ENCODE measurements at places on chromosomes 2 and 18. TPM values are rescaled to one million over a fixed set of nuclear protein-coding genes. Genes with fewer than 3 reads are reported as not detected.

Gene TRIM43
- not detected for total RNA-seq

Gene HOXD10
- 11.9 TPM for total RNA-seq

Gene PLGLB1
- not detected for total RNA-seq

Gene GAL3ST2
- total RNA-seq, result 50.8 TPM

Gene ABCG5
- total RNA-seq, result not detected

Gene DLX1
- not detected for total RNA-seq

Gene MAL
- 3.7 TPM for total RNA-seq

Gene PSMD14
- 23.8 TPM for total RNA-seq

Gene SMARCAL1
- total RNA-seq, result 32.2 TPM

Gene FEV
- total RNA-seq, result not detected

DNA sequence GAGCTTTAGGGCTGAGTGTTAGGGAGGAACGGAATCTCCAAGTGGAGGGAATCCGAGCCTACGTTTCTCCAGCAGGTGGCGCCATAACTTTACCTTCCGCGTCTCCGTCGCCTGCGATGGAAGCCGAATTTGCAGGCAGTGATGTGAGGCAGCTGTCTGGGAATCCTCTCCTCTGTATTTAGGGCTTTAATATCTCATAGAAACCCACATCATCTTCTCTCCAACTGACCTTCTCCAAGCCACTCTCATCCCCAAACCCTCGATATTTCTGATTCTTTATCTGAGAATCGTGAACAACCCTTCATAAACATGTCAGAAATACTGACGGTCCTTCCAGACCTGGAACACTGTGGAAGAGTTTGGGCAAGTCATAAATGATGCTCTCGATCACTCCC is 27.5 kb downstream of the SIX2 start:
- no peak overlapping the region for H3K4me3 ChIP-seq
- H3K27ac ChIP-seq, result no peak overlapping the region
- peaks cover 56% of the 10 kb centered on the region for H3K27me3 ChIP-seq
- no peaks in the 10 kb centered on the region for H3K4me1 ChIP-seq

- no peaks in the 10 kb centered on the region for H3K36me3 ChIP-seq
- no peak overlapping the region for H3K4me3 ChIP-seq
- no peak for DNase-seq
- H3K27me3 ChIP-seq, result no peaks in the 10 kb centered on the region
- no peaks in the 10 kb centered on the region for H3K4me1 ChIP-seq
These were observed 150.2 kb upstream of the SPATS2L start for GRCh38 chr2:200156166-200156835.

GRCh38 chr2:145771525-145771924 is 1251.6 kb upstream of the ZEB2 start:
- DNase-seq, result no peak
- no peaks in the 10 kb centered on the region for H3K27me3 ChIP-seq
- no peaks in the 10 kb centered on the region for H3K36me3 ChIP-seq
- no peak overlapping the region for H3K27ac ChIP-seq
- no peaks in the 10 kb centered on the region for H3K4me1 ChIP-seq

GRCh38 chr2:142791335-142791734 is 86.1 kb upstream of the KYNU start:
- no peak overlapping the region for H3K4me3 ChIP-seq
- no peak for DNase-seq
- H3K36me3 ChIP-seq, result no peaks in the 10 kb centered on the region
- no peaks in the 10 kb centered on the region for H3K4me1 ChIP-seq
- H3K27ac ChIP-seq, result no peak overlapping the region

DNA sequence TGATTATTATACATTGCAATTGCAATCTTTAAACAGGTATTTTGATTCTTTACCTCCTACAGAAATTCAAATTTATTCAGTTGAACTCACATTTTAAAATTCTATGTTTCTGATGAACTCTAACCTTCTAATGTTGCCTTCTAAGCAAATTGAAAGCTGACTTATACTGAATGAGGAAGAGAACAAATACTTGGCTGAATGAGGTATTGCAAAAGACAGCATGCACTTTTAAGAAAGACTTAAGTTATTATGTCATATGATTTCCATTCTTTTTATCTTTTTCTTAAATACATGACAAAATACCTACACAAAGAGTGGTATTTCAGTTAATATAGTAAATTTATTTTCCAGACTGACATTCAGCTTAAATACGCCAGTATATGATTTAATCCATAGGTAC is 64.7 kb downstream of the FAM228A start:
- H3K4me3 ChIP-seq, result no peak overlapping the region
- H3K27me3 ChIP-seq, result no peaks in the 10 kb centered on the region
- peaks cover 21% of the 10 kb centered on the region for H3K36me3 ChIP-seq
- DNase-seq, result no peak
- H3K4me1 ChIP-seq, result no peaks in the 10 kb centered on the region

GRCh38 chr2:130263606-130264005 is 65.4 kb upstream of the TUBA3E start:
- H3K4me3 ChIP-seq, result no peak overlapping the region
- no peak for DNase-seq
- no peak overlapping the region for H3K27ac ChIP-seq
- H3K4me1 ChIP-seq, result no peaks in the 10 kb centered on the region

DNA sequence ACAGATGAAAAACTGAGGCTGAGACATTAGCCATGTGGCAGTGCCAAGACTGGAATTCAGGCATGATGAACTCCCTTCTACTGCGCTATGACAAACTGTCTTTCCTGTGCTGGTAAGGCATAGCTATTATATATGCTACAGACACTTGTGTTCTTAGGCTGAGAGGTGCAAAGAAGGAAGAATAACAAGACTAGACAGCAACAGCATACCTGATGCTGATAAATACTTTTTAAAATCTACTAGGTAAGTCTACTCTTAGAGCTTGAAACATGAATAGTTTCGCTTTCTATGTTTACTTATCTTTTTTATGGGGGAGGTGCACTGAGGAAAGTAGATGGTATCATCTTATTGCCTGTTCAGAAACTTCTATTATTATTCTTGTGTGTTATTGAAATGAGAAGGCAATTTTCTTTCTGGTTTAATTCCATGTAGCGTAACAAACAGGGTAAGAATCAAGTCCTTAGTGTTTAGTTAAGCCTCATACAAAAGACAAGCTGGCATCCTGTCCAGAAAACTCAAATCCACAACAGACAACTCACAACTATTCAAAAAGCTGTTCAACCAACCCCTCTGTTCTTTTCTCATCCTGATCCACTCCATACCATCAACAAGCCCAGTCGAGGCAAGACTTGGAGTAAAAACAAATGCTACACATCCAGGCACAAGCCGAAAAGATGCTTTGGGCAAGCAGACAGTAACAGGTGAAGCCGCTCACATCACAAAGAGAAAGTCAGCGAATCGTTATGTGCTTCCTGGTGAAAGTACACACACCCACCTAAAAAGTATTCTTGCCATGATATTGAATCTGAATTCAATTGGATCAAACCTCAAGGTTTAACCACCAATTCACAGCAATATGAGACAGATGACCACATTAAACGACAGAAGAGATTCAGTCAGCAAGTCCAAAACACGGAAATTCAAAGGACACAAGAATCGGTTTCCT is 1.5 kb downstream of the TTC32 start:
- no peaks in the 10 kb centered on the region for H3K36me3 ChIP-seq
- H3K27ac ChIP-seq, result peak overlapping the region; percentile 96
- no peak for DNase-seq
- H3K4me3 ChIP-seq, result peak overlapping the region; percentile 65
- peaks cover 22% of the 10 kb centered on the region for H3K4me1 ChIP-seq

DNA sequence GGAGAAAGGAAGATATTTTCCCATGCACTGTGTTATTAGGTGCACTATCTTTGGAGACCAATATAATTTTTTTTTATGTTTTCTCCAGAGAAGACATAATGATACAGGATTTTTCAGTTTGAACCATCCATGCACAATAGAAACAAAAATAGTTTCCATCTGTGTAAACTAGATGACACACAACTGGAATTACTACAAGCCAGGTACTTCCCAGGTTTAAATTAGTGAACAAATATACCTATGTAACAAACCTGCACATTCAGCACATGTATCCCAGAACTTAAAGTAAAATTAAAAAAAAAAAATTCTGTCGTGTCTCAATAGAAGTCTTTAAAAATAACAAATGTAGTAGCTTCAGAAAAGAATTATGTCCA is 1616.8 kb upstream of the ACVR2A start:
- no peak for DNase-seq
- no peaks in the 10 kb centered on the region for H3K4me1 ChIP-seq
- H3K27me3 ChIP-seq, result no peaks in the 10 kb centered on the region
- no peak overlapping the region for H3K4me3 ChIP-seq
- no peak overlapping the region for H3K27ac ChIP-seq

DNA sequence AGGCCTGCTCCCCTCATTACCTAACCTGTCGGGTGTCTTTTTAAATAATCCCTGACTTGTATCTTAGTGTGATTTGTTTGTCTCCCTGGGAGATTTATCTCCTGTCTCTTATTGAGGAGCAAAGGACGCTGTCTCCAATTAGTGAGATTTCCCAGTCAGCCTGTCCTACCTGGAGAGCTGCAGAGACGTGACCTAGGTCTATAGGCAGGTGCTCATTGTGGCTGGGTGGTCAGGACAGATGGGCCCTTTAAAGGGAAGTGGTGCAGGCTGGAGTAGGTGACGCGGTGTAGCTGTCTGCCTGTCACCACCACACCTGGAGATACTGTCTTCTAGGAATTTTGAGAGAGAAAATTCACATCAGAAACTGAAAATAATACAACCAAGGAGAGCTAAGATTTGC is 28.0 kb downstream of the PLB1 start:
- peaks cover 5% of the 10 kb centered on the region for H3K27me3 ChIP-seq
- H3K27ac ChIP-seq, result no peak overlapping the region
- H3K4me3 ChIP-seq, result no peak overlapping the region
- no peaks in the 10 kb centered on the region for H3K4me1 ChIP-seq

- no peaks in the 10 kb centered on the region for H3K36me3 ChIP-seq
- no peaks in the 10 kb centered on the region for H3K27me3 ChIP-seq
- no peak overlapping the region for H3K4me3 ChIP-seq
- H3K4me1 ChIP-seq, result peaks cover 4% of the 10 kb centered on the region
- no peak overlapping the region for H3K27ac ChIP-seq
- DNase-seq, result no peak
These were observed 5.8 kb upstream of the ARL5A start for GRCh38 chr2:151833984-151834383.

- H3K27me3 ChIP-seq, result no peaks in the 10 kb centered on the region
- H3K4me3 ChIP-seq, result no peak overlapping the region
These were observed 44.0 kb downstream of the COLEC12 start for GRCh38 chr18:456361-457139.

DNA sequence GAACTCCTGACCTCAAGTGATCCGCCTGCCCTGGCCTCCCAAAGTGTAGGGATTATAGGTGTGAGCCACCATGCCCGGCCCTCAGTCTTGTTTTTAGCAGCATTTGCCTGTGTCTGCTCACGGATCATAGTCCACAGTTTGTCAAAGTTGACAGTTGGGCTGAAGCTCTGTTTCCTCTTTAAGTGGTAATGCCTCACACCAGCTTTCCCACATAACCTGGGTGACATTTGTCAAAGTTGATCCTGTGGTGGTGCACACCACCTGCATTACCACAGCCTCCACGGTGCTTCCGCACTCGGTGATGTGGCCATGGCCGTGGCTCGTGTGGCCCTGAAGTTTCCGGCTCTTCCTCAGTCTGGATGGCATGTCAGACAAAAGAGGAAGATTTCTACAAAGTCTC is 27.1 kb downstream of the RAB31 start:
- H3K36me3 ChIP-seq, result no peaks in the 10 kb centered on the region
- no peak for DNase-seq
- H3K27me3 ChIP-seq, result no peaks in the 10 kb centered on the region
- no peak overlapping the region for H3K4me3 ChIP-seq

DNA sequence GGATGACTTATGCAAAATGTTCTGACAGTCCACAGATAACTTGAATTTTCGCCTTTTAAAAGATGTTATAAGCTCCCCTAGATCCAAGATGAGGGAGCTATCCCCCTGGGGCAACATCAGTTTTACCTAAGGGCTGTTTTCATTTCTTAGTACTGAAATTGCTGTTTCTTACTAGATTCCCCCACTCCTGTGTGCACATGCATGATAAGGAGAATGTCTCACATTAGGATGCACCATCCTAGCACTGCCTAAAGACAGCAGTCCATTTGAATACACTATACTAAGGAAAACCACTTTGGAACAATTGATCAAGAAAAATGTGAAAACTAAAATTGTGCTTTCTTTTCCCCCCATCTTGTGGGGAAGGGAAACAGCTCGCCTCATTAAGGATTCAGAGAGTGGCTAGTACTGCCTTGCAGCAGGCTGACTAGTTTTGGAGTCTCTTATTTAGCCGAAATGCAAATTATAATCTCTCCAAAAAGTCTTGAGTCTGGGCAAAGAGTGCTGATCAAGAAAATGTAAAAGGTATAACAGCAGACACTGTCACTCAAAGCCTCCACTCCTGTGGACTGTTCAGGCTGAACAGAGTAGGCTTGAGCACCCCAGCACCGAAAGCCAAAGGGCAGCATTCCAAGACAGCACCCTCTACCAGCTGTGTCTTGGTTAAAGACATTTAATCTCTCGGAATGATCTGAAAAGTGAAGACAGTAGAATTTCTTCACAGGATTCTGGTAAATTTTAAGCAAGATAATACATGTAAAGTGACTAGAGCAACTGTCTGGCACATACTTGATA is 65.0 kb downstream of the ZNF385B start:
- no peaks in the 10 kb centered on the region for H3K4me1 ChIP-seq
- H3K27ac ChIP-seq, result no peak overlapping the region
- no peaks in the 10 kb centered on the region for H3K36me3 ChIP-seq
- H3K27me3 ChIP-seq, result no peaks in the 10 kb centered on the region

GRCh38 chr2:120876526-120877280 is 141.0 kb downstream of the GLI2 start:
- no peak overlapping the region for H3K27ac ChIP-seq
- H3K27me3 ChIP-seq, result peaks cover 9% of the 10 kb centered on the region
- DNase-seq, result no peak
- no peaks in the 10 kb centered on the region for H3K36me3 ChIP-seq
- no peaks in the 10 kb centered on the region for H3K4me1 ChIP-seq

DNA sequence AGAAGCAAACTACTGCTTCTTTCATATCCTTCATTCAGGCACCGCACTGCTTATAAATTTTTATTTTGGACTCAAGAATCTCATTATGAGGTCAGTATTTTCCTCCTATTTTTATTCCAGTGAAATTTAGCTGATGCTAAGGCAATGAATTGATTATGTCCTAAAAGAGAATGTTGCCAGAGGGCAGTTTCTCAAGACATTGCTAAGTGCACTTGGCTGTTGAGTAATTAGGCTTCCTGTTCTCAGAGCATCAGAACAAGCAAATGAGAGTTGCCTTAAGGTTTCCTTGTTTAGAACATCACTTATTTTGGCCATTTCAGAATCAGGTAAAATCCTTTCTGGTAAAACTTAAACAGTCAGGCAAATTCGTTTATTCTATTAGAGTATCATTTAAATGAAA is 548.6 kb upstream of the ZEB2 start:
- H3K4me1 ChIP-seq, result no peaks in the 10 kb centered on the region
- no peak overlapping the region for H3K27ac ChIP-seq
- H3K36me3 ChIP-seq, result no peaks in the 10 kb centered on the region
- DNase-seq, result no peak
- H3K4me3 ChIP-seq, result no peak overlapping the region

GRCh38 chr2:113795405-113795920 is 39.0 kb upstream of the SLC35F5 start:
- no peaks in the 10 kb centered on the region for H3K4me1 ChIP-seq
- H3K27me3 ChIP-seq, result no peaks in the 10 kb centered on the region
- no peak overlapping the region for H3K4me3 ChIP-seq
- no peak for DNase-seq

- DNase-seq, result no peak
- H3K4me1 ChIP-seq, result no peaks in the 10 kb centered on the region
These were observed 175.6 kb downstream of the FMNL2 start for GRCh38 chr2:152510621-152511020.

- DNase-seq, result peak; percentile 62
- H3K36me3 ChIP-seq, result no peaks in the 10 kb centered on the region
- peak overlapping the region; percentile 86 for H3K27ac ChIP-seq
These were observed 963 bp downstream of the INPP1 start for GRCh38 chr2:190344276-190344827.

- no peak for DNase-seq
- H3K27ac ChIP-seq, result no peak overlapping the region
- no peaks in the 10 kb centered on the region for H3K27me3 ChIP-seq
- H3K36me3 ChIP-seq, result no peaks in the 10 kb centered on the region
These were observed 58.6 kb downstream of the NCAPH start for GRCh38 chr2:96393989-96394761.
